ENCODE measurements at places on chromosomes 4 and X.

DNA sequence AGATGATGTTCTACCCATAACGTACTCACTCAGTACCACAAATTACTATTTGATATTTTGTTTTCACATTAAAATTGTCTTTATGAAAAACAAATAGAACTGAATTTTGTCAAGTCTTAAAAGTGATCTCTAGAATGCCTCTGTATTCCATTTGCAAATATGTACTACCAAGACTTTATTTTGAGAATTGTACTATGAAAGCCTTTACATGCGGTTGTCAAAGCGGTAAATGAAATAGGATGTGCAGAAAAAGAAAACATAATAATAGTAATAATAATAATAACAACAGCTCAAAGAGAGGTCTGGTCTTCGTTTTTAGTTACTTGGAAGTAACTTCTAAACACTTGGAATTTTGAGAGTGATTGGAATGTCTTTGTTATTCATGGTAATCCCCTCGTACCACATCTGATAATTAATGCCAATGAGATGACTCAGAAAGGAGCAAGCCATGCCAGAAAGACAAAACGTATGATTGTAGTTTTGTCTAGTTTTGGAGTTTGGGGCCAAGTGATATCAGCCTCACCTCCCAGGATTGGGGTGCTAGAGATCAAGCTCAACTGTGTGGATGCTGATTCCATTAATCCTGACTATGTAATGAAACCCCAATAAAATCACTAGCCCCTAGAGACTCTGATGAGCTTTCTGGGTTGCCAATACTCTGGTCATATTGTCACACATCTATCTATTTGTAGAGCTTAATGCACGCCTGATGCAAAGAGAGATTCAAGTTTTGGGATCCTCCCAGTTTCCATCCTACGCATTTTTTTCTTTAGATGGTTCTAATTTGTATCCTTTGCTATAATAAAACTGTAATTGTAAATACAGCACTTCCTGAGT is 20.2 kb upstream of the CTSO start:
- DNase-seq: no peak

- no peak for DNase-seq
Measured at GRCh38 chrX:8345473-8345872, 119.2 kb upstream of the VCX3B start.

DNA sequence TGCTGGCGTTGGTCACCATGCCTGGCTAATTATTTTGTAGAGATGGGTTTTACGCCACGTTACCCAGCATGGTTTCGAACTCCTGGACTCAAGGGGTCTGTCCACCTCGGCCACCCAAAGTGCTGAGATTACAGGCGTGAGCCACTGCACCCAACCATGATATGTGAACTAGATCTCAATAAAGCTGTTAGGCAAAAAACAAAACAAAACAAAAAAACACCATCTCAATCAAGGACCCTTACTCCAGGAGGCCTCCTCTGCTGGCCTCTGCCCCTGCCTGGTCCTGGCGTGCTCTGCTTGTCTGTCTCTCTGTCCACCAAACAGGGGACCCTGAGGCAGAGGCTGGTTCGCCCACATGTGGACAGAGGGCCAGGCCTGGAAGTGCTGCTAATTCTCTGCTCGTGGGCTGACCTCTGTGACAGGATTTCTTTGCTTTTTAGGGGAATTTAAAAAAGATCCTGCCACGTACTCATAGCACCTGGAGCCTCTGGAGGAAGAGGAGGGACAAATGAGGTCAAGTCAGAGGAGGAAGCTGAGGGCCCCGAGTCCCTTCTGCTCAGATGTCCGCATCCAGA is 32.7 kb upstream of the WFS1 start:
- DNase-seq: peak; percentile 3

DNA sequence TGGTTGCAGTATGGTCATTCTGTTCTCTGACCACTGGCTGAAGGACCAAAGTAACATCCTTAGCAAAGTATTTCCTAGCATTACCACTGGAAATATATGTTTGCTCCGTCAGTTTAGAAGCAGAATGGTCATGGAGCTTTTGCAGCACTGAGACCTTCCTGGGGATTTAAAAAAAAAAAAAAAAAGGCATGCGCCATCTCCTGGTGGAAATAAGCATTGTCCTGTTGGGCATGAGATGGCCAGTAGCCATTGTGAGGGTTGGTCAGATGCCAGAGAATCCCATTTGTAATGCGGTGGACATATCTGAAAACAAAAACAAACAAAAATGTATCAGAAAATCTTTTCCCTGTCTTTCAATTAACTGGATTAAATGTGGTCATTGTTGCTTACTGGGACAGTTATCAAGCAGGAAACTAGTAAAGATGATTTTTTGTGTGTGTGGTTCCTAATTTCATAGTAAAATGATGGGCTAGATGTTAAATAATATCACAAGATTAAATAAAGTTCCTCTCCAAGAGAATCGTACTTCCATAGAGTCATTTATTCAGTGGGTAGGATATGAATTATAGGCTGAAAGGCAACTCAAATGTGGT is 139.6 kb downstream of the SOWAHB start:
- peak; percentile 42 for DNase-seq

DNA sequence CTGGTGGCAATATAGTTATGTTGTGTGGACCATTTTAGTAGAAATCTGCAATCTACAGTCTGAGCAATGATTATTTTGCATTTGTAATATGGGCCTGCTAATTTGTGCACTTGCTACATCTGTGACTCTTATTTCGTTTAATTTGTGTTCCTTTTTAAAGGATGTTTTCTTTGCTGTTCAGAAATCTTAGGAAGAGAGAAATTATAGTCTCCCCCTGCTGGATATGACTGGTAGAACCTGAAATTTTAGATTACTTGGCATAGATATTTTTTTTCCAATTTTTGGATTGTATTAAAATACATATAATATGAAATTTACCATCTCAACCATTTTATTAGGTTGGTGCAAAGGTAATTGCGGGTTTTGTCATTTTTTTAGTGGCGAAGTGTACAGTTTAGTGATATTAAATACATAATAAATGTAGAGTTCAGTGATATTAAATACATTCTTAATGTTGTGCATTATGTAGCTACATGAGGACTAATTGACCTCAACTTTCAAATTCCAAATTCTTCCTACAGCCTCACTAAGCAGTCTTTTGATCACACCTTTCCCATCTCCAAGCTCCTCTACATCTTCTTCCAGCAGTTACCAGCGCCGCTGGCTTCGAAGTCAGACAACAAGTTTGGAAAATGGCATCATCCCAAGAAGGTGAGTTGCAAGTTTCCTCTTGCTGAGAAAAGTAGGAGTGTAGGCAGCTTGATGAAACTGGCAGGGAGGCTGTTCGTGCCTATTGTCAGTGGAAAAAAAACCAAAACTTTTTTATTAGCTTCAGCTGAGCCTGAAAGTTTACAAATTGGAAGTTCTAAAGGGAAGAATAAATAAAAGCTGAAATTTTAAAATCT is 82.2 kb downstream of the FNIP2 start:
- DNase-seq: no peak

DNA sequence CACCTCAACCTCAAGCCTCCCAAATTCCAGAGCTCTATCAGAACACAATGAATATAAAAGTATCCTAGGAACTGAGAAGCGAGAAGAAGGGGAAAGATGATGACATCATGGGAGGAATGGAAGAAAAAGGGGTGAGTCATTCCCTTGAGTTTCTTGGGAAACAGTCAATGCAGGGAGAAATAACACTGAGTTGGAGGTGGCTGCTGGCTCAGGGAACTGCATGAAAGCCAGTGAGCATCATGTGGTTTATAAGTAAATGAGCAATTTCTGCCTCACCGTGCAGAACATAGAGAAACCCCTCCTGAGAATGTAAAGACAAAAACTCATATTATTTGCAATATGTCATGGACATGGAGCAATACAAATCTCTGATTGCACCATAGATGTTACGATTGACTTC is 73.3 kb downstream of the SHOX start:
- DNase-seq: no peak

DNA sequence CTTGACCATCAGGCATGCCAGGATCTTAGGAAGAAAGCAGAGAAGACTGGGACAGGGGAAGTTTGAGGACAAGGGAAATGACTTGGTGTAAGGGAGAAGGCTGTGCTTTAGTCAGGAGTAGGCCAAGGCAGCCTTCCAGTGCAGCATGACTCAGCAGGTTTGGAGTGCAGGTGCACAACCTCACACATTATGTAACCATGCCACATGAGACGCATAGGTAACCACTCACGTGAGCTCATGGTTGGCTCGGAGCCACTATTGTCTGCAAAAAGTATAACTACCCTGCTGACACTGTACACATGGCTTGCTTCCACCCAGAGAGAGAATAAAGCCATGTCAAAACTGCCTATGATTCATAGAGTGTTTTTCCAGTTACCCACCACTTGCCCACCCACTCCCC is 715.9 kb downstream of the SMARCA1 start:
- DNase-seq: no peak

DNA sequence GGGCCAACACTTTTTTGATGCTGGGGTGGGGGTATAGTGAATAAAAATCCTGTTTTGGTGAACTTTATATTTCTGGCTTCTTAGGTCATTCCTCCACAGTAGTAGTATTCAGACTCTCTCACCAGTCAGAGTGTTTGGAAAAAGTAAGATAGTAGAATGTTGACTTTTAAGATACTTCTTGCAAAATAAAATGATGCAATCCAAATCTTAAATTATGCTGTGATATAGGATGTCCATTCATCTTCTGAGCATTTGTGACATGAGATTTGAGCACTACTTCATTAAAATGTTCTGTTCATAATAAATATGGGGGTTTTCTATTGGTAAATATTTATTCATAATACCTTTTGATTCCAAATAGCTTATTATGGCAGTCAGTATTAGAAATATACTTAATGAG is 70.1 kb downstream of the BMP2K start:
- no peak for DNase-seq
